Brain microvascular endothelial cell (primary cell): ENCODE measurements at places on chromosomes 5 and 9.

DNA sequence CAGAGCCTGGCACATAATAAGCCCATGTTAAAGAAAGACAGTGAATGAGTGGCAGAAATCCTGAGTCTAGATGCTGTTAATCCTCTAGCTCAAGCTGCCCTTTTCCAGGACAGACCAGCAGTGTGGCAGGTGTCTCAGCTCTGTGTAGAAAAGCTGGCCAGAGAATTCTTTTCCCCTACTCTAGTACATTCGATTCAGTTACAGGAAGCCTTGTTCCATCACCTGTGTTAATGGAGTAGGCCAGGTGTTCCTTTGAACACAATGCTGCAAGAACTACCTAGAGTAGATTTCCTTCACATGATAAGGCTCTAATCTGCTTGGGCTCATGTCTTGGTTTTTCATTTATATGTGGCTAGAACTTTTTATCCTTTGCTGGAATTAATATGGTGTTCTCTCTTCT lies 52.5 kb downstream of the NUP214 start:
- no peak for DNase-seq

DNA sequence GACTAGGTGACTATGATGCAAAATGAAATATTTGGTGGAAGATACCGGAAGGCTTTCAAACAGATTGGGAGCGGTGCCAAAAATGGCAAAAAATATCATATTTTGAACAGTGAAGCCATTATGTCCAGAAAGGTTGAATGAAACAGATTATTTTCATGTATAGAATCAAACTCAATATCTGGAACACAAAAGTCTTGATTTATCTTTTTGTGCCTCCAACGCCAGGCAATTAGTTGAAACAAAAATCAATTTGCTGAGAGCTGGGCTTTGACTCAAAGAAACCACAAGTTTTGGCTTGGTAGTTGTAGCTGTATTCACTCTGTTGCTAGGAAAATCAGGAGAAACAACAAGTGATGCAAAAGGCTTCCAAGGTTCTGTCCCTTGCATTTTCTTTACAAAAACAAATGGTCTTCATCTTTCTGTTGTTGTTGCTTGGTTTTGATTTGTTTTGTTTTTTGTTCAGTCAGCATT lies 421.7 kb upstream of the TYRP1 start:
- no peak for DNase-seq

- no peak for DNase-seq
Observed at GRCh38 chr9:17117372-17117771, 17.5 kb upstream of the CNTLN start.

- no peak for DNase-seq
Observed at GRCh38 chr9:123090956-123091355, 57.5 kb downstream of the GPR21 start.

DNA sequence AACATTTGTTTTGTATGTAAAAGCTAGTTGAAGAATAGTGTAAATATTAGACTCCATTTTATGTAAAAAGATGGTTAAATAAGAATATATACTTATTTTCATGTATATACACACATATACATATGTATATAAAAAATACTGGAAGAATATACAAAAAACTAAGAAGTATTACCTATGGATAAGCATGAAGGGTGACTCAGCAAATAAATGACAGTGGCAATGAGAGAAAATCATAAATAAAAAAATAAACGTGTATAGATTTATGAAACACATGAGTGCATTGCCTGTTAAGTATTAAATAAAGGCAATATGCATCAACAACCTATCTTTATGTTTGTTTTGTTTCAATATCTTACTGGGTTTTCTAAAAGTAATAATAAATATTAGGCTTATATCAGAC lies 435.3 kb downstream of the CYLC2 start:
- DNase-seq = no peak

DNA sequence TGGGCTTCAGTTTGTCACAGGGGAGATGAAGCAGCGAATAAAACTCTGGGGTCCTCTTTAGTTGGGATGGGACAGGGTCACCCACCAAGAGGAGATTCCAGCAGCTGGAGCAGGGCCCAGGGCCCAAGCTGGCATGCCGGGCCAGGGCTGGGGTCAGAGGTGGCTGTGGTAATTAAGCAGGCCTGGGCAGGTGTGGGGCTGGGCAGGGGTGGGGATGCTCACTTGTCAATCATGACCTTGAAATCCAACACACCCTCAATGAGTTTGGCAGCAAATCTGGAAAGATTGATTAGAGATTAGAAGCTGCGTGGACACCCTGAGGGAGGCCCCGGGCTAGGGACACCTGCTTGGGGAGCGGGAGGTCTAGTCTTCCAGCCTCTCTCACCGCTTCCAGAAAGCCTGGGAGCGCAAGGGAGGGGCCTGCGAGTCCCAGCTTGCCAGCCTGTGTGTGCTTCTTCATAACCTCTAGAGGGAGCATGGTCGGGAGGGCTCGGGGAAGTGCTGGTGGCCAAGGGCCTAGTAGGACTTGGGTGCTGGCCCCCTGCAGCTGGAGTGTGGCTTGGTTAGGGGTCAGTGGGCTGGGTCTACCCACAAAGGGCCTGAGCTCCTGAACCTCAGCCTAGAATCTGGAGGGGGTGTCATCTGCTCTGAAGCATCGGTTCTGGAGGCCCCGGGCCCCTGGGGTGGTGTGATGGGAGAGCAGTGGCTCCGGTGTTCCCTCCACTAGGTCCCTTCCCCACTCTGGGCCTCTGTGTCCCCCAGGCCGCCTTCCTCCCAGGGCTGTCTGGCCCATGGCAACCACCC lies 7.6 kb downstream of the CRAT start:
- peak; percentile 44 for DNase-seq

DNA sequence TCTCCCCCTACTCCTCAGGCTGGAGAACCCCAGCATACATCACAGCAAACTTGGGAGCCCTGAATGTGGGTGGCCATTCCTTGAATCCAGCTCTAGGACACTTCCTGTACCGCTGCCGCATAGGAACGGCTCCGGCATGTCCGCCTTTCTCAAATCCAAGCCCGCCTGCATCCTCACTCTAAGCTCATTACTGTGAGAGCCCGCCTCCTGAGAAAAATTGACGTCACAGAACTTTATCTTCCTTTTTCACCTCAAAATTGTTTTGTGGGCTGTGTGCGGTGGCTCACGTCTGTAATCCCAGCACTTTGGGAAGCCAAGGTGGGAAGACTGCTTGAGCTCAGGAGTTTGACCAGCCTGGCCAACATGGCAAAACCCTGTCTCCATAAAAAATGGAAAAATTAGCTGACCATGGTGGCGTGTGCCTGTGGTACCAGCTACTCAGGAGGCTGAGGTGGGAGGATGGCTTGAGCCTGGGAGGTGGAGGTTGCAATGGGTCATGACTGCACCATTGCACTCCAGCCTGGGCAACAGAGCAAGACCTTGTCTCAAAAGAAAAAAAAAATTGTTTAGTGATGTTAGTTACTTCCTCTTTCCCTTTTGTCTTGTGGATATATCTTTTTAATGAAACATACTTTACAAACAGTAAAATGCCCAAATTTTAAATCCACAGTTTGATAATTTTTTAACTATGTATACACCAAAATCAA lies 22.8 kb downstream of the RNF44 start:
- no peak for DNase-seq

- no peak for DNase-seq
Observed at GRCh38 chr9:72257814-72258213, 107.2 kb downstream of the ZFAND5 start.

GRCh38 chr9:137918331-137919094 lies 40.9 kb downstream of the CACNA1B start:
- DNase-seq = no peak

- peak; percentile 49 for DNase-seq
Observed at GRCh38 chr5:14397717-14398116, 183.9 kb upstream of the OTULINL start.

- DNase-seq = no peak
Observed at GRCh38 chr9:68719847-68720246, 14.8 kb downstream of the PIP5K1B start.

DNA sequence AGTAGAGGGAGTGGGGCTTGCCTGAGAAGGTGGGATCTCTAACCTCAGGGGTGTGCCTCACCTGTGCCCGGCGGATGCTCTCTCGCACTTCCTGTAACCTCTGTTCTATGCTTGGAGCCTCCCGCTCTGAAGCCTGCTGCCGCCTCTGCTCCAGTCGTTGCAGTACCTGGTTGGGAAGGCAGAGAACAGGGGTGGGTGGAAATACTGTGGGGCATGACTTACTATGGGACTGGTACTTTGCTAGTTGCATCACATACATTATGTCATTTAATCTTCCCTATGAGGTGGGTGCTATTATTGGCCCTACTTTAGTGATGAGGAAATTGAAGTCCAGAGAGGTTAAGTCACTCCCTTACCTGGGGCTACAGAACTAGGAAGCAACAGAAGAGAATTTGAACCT lies 5.2 kb downstream of the FCHSD1 start:
- DNase-seq = no peak

- DNase-seq = peak; percentile 34
Observed at GRCh38 chr5:41908374-41909079, 4.4 kb downstream of the RIMOC1 start.

GRCh38 chr5:107215611-107216010 lies 455.1 kb downstream of the EFNA5 start:
- DNase-seq = no peak
